ENCODE measurements at places on chromosomes 3 and 15. TPM values are rescaled to one million over a fixed set of nuclear protein-coding genes. Genes with fewer than 3 reads are reported as not detected.

ZNF148 gene
- 39.0 TPM for total RNA-seq

GOLGA6A gene
- not detected for total RNA-seq

DNA sequence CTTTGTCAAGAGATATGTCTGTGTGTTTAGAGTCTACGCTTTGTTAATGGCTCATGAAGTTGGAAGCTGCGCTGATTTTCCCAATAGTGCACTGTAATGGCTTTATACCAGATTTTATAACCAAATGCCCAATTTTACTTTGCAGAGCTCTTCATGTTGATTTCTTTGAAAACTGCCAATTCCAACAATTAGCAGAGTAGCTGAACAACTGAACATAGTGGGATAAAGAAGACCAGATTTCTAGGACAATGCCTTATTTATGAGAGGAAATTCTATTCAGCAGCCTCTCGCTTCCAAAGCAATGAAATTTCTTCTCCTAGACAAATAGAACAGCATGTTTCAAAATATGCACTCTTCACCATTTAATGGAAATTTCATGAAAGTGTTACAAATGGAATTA, 66.9 kb upstream of the PROK2 start:
- H3K27me3 ChIP-seq, result no peaks in the 10 kb centered on the region
- H3K36me3 ChIP-seq, result no peaks in the 10 kb centered on the region
- H3K4me1 ChIP-seq, result no peaks in the 10 kb centered on the region
- DNase-seq, result no peak
- H3K4me3 ChIP-seq, result no peak overlapping the region

GRCh38 chr15:43150191-43150929, 17.0 kb downstream of the TMEM62 start:
- H3K27ac ChIP-seq, result no peak overlapping the region
- H3K36me3 ChIP-seq, result peaks cover 77% of the 10 kb centered on the region
- DNase-seq, result no peak
- no peaks in the 10 kb centered on the region for H3K4me1 ChIP-seq
- no peak overlapping the region for H3K4me3 ChIP-seq

GRCh38 chr3:125401402-125401801, 26.3 kb upstream of the ZNF148 start:
- no peak overlapping the region for H3K4me3 ChIP-seq
- H3K27me3 ChIP-seq, result no peaks in the 10 kb centered on the region
- no peaks in the 10 kb centered on the region for H3K4me1 ChIP-seq
- no peaks in the 10 kb centered on the region for H3K36me3 ChIP-seq
- no peak overlapping the region for H3K27ac ChIP-seq

DNA sequence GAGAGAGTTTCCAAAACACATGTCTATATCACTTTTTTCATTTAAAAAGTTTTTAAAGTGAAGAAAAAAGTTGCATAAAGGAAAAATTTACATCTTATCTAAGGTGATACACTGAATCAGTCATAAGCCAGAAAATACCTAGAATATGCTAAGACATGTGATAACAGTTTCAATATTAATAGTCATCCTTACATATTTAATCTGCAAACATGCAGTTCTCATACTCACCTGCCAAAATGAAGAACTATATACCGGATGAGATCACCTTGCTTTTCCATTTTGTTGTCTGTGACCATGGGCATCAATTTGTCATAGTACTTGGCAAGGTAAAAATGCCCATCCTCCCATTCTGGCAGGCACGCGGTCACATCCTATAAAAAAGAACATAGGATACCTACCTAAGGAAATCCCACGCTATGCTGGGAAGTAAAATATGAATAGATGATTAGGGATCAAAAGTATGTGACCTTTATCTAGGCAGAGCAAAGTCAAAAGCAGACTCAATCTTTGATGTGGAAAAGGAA, 37.1 kb upstream of the XRN1 start:
- no peak overlapping the region for H3K27ac ChIP-seq
- peaks cover 89% of the 10 kb centered on the region for H3K36me3 ChIP-seq
- no peak for DNase-seq

- no peak for DNase-seq
- peak overlapping the region; percentile 14 for H3K27ac ChIP-seq
- peaks cover 15% of the 10 kb centered on the region for H3K4me1 ChIP-seq
- no peaks in the 10 kb centered on the region for H3K36me3 ChIP-seq
- no peaks in the 10 kb centered on the region for H3K27me3 ChIP-seq
Observed at GRCh38 chr3:108546247-108546646, 35.9 kb upstream of the MYH15 start.

Data from esophagus muscularis mucosa (tissue), 4 donors.